ENCODE measurements at places on chromosomes 6 and 20. TPM values are rescaled to one million over a fixed set of nuclear protein-coding genes. Genes with fewer than 3 reads are reported as not detected.

LBP gene
- polyA plus RNA-seq, result not detected

MRPS10 gene
- polyA plus RNA-seq, result 19.4 TPM

NKX2-2 gene
- polyA plus RNA-seq, result not detected

ASIP gene
- 57.1 TPM for polyA plus RNA-seq

CFAP61 gene
- 0.75 TPM for polyA plus RNA-seq

SRMS gene
- polyA plus RNA-seq, result not detected

CYP39A1 gene
- polyA plus RNA-seq, result 15.2 TPM

C6orf15 gene
- not detected for polyA plus RNA-seq

C20orf141 gene
- polyA plus RNA-seq, result not detected

SPAG4 gene
- 4.4 TPM for polyA plus RNA-seq

HS3ST5 gene
- polyA plus RNA-seq, result not detected

OR2H2 gene
- polyA plus RNA-seq, result not detected

Data from ovary (tissue), 10 donors.